ENCODE measurements at places on chromosomes 3 and 15. TPM values are rescaled to one million over a fixed set of nuclear protein-coding genes. Genes with fewer than 3 reads are reported as not detected.

The SERPINI1 gene
- 6.1 TPM for total RNA-seq

The MEX3B gene
- total RNA-seq: 4.9 TPM

The ACSBG1 gene
- total RNA-seq: not detected

The TMOD2 gene
- 10.8 TPM for total RNA-seq

The SAMD7 gene
- total RNA-seq: not detected

The CP gene
- total RNA-seq: 15.4 TPM

The SLC12A1 gene
- not detected for total RNA-seq

The LINS1 gene
- total RNA-seq: 20.9 TPM

The CSTA gene
- 18.6 TPM for total RNA-seq

The SERPINI2 gene
- 1.8 TPM for total RNA-seq

The TGM5 gene
- total RNA-seq: not detected

DNA sequence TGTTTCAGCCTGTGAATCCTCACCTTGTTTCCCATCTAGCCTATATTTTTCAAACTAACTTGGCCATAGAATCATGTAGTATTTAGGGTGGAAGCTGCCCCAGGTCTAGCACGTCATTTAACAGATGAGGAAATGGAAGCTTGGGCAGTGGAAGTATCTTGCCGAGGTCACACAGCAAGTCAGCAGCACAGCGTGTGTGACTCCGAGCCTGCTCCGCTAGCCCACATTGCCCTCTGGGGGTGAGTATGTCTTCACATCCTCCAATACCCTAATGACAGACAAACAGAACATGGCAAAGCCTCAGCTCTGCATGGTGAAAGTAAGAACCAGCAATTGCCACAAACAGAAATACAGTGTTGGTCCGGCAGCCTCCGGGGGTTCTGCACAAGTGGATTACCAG lies 2.2 kb upstream of the CCR5 start:
- peak; percentile 86 for DNase-seq

- no peak for DNase-seq
Measured at GRCh38 chr15:101609742-101610610, 42.2 kb downstream of the TM2D3 start.

DNA sequence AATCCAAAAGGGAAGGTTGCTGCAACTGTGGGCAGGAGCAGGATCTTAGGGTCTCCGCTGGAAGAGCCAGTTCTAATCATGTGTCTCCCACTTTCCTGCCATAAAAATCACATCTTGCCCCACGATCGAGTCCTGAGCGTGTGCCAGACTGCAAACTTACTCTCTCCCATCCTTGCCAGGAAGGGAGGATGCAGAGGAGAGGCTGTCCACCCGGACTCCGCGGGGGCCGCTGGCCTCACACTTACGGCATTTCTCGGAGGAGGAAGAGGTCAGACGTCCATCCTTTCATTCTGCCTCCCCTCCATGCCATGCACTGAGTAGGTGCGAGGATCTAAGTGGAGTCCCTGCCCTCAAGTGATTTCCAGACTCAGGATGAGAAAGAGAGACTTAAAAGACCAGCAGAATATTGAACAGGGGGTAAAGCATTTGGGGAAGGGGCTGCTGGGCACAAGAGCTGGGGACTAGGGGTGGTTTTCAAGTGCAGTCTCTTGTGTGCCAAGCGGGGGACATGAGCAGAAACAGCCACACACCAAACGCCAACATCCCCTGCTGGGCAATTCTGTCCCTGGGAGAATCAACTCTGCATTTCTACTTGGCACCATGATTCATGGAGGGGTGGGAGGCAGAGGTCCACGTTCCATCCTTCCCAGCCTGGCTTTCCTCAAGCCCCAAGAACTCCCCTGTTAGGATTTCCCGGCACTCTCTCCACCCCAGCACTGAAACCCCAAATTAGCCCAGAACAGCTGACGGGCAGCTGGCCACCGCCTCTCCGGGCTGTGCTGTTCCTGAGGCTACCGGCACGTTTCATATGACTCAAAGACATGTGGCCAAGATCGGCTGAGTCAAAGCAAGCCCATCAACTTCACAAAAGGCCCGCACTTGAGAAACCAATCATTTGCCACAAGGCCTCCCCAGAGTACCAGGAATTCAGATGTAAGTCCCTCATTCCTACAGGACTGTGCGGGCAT lies 11.6 kb downstream of the OXTR start:
- no peak for DNase-seq

DNA sequence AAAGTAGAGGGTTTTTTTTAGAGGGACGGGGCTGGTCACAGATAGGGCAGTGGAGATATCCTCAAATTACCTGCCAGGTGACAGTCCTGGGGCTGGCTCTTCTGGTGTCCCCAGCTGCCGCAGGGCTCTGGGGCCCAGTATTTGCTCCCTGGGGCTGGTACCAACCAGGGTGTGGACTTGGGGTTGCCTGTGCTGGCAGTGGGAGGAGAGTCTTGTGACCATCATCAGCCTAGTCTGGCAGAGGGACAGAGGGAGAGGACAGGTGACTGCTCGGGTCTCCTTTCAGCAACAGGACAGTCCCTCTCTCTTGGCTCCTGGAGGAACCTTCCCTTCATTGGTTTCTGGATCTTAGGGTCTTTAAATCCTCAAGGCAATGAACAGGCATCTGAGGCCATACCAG lies 7.9 kb upstream of the RPP14 start:
- no peak for DNase-seq

DNA sequence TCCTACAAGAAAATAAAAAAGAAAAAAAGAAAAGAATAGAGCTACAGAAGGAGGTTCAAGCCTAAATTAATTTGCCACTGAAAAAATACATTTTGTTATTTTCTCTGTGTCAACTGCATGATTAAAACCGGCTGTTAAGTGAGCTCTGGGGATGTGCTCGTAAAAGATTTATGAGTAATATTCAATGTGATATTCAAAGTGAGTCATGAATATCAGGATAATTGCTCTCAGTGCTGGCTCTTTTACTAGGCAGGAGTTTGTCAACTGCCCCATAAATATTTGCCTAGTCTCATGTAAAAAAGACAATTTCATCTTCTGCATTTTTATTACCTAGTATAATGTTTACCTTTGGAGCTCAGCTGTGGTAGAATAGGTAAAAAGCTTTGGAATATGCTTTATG lies 78.9 kb downstream of the CDIN1 start:
- no peak for DNase-seq

- DNase-seq: peak; percentile 29
Measured at GRCh38 chr15:38085114-38085513, 150.7 kb downstream of the TMCO5A start.

GRCh38 chr3:192253138-192253887 lies 474.0 kb downstream of the FGF12 start:
- DNase-seq: no peak

- DNase-seq: no peak
Measured at GRCh38 chr15:101669744-101670143, 17.6 kb upstream of the TM2D3 start.

DNA sequence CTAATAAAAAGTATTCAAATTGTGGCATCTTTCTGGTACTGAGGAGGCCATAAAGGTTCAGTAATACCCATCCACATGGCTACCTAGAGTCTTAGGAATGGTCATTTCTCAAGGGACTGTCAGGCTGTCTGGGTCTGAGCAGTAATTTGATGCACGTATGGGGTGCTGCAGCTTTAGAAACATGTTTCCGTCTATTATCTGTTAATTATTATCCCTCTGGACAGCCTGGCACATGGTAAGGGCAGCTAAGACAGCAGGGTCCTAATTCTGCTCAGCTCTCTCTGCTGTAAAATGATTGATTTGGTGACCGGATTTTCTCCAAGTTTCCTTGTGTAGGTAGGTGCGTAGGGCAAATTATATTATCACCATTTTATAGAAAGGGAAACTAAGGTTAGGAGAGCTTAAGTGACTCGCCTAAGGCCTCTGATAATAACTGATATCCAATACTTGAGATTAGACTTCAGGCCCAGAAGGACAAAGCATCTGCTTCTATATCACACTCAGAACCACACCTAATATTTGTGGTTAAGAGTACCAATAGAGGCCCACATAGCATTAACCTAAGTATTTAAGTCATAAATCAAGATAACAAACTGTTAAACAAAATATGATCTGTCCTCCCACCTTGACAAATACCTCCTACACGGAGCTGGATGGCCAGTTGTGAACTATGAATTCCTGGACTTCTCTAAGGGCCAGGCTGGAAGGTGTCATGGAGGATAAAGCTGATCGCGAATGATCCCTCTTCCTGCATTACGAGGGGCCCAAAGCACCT lies 2.9 kb upstream of the RAP2B start:
- DNase-seq: no peak

- no peak for DNase-seq
Measured at GRCh38 chr3:57057351-57057750, 3.1 kb upstream of the SPATA12 start.

GRCh38 chr3:107268469-107268868 lies 108.8 kb upstream of the CCDC54 start:
- no peak for DNase-seq

GRCh38 chr15:63263519-63263918 lies 13.9 kb upstream of the APH1B start:
- no peak for DNase-seq

DNA sequence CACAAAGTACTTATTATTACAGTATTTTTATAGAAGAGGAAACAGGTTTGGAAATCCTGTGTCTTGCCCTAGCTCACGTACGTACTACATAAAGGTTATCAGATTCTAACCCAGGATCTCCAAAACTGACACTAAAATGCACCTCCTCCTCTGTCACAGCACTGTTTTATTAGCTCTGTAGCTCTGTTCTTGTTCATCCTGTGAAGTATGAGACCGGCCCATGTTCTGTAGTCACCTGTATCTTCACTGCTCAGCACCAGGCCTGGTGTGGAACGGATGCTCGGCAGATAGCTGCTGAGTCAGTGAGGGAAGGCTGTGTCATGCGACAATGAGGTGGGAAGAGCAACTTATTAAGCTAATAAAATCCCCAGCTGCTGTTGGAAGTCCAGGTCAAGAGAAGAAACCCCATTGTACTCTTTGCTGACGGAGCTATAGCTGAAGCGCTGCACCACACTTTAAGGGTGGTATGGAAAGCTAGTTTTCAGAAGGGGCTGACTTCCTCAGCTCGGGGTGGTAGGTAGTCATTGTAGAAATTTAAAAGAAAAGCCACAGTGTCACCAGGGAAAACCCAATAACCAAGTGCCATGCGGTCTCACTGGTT lies 22.8 kb downstream of the BCL2A1 start:
- no peak for DNase-seq

GRCh38 chr3:3551981-3552380 lies 247.2 kb upstream of the LRRN1 start:
- DNase-seq: no peak
